ENCODE measurements at places on chromosomes 2 and 18.

- no peak for DNase-seq
These were observed 27.3 kb upstream of the NTSR2 start for GRCh38 chr2:11697103-11697871.

- no peak for DNase-seq
These were observed 78.2 kb downstream of the C1D start for GRCh38 chr2:67984600-67984999.

DNA sequence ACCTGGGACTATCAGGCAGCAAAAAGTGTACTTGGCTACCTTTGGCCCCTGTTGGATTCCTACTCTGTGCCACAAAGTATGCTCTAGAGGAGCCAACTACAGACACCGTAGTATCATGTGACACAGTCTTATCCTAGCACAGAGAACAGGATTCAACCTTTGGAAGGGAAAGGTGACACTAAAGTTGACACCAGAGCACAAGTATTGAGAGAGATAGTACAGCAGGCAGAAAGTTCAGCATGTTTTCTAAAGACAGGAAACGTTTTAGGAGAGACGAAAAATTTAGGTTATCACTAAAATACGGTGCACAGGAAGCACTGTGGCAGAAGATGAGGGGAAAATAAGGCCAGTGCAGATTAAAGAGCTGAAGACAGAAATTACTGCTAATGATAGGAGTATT lies 18.6 kb downstream of the SMAD2 start:
- no peak for DNase-seq

GRCh38 chr2:170420961-170421687 lies 243.2 kb downstream of the MYO3B start:
- DNase-seq = no peak

- no peak for DNase-seq
These were observed 19.6 kb upstream of the NDUFV2 start for GRCh38 chr18:9082711-9083510.

GRCh38 chr2:33264766-33265165 lies 211.7 kb upstream of the RASGRP3 start:
- no peak for DNase-seq

- DNase-seq = no peak
These were observed 50.4 kb downstream of the PLEKHA3 start for GRCh38 chr2:178530625-178531142.

GRCh38 chr2:130892793-130893785 lies 56.4 kb downstream of the ARHGEF4 start:
- DNase-seq = no peak

GRCh38 chr18:58590839-58591238 lies 38.1 kb downstream of the ALPK2 start:
- DNase-seq = no peak

DNA sequence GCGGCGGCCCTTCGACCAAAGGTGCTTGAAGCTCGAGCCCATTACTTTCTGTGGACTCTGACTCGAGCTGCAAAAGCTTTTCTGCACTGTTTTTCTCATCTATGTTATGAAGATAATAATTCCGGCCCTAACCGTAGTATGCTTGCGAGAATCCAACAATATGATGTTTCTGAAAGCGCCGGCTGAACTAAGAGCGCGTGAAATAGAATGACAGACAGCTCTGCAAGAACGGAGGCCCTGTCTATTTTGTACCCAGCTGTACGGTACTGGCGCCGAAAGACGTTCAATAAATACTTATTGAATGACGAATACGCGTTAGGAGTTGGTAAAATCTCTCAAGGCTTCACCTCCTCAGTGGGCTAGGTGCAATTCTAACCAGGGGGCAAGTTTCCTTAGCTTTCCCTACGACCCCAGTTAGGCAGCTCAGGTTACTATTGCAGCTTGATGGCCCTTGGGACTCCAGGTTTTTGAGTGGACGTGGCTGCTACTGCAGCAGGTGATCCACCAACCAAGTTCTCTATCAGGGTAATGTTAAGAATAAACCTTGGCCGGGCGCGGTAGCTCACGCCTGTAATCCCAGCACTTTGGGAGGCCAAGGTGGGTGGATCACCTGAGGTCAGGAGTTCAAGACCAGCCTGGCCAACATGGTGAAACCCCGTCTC lies 570 bp downstream of the SCRN3 start:
- peak; percentile 8 for DNase-seq

DNA sequence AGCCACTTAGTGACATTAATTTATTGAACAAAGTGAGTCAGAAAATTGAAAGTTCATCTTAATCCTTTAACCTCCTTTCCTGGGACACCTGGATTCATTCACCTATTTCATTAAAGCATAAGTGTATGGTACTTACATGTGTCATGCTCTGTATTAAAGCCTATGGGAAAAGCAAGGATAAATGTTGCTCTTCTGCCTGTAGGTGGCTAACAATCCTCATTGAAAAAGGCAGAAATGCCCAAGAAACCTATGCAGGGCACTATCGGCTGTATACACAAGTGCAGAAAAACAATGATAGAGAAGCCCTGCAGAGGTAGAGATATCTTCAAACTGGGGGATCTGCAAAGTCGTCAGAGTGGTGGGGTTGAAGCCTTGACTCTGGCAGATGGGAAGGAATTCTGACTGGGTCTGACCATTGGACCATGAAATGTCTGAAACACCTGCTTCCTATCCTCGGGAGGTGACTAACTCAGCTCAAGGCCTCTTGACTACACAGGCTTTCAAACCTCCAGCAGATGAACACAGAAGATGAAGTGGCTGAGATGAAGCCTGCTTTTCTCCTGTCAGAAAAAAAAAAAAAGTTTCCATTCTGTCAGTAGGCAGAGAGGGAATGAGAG lies 83.1 kb downstream of the DCC start:
- DNase-seq = no peak

- DNase-seq = no peak
These were observed 5.6 kb downstream of the PAX8 start for GRCh38 chr2:113273027-113273551.

DNA sequence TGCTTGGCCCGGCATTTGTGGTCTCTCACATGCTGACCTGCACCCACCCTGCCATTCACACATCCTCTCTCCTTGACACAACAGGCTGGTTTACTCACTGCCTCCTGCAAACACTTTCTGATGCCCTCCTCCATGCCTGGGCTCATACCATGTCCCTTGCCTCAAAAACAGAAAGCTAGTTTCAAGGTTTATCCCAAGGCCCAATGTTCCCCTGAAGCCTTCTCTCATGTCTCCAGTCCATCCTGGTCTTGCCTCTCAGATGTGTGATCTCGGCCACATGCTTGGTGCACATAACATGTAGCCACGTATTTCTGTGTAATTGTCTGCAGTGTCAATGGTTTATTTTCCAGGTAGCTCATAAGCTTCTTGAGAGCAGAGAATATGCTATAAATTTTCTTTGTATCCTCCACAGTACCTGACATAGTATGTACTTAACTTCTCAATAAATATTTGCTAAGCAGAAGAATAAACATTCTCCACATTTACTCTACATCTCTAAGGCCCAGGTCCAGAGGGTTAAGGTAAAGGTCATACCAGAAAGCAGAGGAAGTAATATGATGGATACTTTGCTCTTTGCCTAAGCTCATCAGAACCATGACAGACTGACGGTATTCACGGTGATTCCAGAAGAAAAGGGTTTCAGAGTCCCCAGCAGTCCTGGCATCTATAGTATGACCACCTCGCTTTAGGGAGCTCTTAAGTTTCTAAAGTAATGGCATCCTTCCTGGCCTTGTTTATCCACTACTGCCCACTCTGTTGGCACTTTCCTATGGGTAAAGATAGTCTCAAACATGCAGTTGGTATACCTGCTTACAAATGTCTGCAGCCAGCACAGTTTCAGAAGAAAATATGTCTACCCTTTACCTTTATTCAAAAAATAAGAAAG lies 163.4 kb upstream of the ZFP36L2 start:
- DNase-seq = no peak

- DNase-seq = peak; percentile 55
These were observed 2.1 kb upstream of the CHCHD5 start for GRCh38 chr2:112582314-112582746.

- DNase-seq = no peak
These were observed 75.5 kb downstream of the NPAS2 start for GRCh38 chr2:100895402-100895801.

- no peak for DNase-seq
These were observed 942.9 kb upstream of the KLHL29 start for GRCh38 chr2:22442051-22442450.

GRCh38 chr2:53859206-53860181 lies at the start of gene GPR75:
TSS of gene GPR75 (minus strand) at chr2:53859967. CDS start at chr2:53854756, 5,211 bp downstream.
- DNase-seq = no peak

DNA sequence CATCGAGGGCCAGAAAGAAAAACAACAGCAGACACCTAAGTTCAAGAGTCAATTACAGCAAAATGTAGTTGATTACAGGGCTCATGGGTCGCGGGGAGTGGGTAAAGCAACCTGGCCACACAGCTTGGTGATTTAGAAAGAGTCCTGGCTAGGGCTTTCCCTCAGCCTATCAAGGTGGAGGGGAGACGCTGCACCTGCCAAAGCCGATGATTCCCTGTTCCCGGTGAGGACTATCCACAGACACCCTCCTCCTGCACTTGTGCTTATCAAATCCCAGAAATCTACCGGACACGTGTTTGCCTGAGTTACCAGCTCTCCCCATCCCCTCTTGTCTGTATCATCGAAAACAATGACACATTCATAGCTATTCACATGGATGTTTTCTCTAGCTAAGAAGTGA lies 7.0 kb upstream of the SOX11 start:
- no peak for DNase-seq

GRCh38 chr2:46179037-46179621 lies 118.1 kb upstream of the EPAS1 start:
- no peak for DNase-seq

GRCh38 chr18:55003695-55004094 lies 44.4 kb upstream of the CCDC68 start:
- DNase-seq = no peak

- DNase-seq = no peak
These were observed 426.0 kb downstream of the TGIF1 start for GRCh38 chr18:3875961-3876360.

- peak; percentile 4 for DNase-seq
These were observed 9.3 kb upstream of the LRRC30 start for GRCh38 chr18:7221424-7222155.

GRCh38 chr2:105748566-105748965 lies 3.9 kb downstream of the NCK2 start:
- DNase-seq = no peak

- no peak for DNase-seq
These were observed 145.6 kb downstream of the TGIF1 start for GRCh38 chr18:3595369-3596273.

GRCh38 chr2:70201831-70202230 lies 11.0 kb upstream of the C2orf42 start:
- no peak for DNase-seq

DNA sequence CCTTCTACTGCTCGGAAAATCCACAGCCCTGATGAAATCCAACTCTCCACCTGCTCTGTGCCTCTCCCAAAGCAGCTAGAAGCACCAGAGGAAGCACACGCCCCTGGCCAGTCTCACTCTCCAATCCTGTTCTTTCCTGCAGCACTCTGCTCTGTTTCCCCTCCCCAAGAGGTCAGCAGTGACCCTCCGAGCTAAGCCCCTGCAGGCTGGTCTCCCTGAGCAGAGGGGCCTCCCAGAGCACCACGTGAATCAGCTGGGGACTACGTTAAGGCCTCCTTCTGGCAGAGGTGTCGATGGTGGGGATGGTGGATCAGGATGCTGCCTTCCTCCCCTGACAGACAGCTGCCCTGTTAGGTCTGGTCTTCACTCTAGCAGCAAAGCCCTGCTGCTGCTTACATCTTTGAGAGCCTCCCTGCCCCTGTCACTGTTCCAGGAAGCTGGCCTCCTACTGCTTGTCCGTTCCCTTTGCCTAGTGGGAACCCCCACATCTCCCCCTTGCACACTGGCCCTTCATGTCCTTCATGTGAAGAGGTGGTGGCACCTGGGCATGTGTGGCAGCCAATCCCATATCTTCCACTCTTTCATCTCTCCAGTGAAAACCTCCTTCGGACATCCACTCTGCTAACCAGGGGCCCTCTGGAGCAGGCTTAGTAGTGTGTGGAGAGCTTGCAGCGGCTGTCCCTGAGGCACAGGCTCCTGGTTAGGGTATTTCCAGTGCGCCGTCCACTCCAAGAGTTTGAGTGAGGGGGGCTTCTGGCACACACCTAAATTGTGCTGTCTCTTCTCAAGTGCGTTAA lies 307.5 kb upstream of the HS6ST1 start:
- no peak for DNase-seq

GRCh38 chr2:172084645-172085459 lies 455 bp upstream of the DLX1 start:
- peak; percentile 94 for DNase-seq

- DNase-seq = no peak
These were observed 111.2 kb upstream of the ST6GAL2 start for GRCh38 chr2:106997204-106997603.

DNA sequence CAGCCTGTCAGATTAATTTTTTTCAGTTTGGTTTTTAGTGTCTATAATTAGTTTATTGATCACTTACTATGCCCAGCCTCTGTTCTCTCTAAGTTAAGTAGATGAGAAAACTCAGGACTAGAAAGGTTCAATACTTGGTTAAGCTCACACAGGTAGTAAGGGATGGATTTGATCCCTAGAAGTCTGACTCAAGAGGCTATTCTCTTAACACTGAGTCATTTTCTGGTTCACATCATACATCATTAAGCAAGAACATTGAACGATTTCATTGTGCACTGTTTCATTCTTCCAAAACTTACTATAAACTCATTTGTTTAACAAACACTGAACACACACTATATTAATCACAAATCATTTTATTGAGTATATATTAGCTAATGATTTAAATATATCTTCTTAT lies 54.1 kb upstream of the SLC38A11 start:
- DNase-seq = no peak

DNA sequence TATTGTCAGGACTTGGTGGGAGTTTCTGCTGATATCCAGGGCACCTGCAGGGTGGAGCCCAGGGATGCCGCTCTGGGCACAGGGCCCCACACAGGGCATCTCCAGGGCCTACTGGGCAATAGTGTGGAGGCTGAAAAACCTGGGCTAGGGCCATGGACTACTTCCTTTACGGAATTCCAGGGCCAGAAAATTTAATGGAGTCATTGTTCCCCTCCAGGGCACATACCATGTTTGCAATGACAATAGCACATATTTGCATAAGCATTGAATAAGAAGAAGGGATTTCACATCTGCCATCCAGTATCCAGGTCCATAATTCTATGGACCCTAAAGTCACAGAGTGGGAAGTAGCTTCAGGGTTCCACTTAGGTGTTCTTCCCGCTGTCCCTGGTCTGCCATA lies 103.8 kb upstream of the TPO start:
- DNase-seq = no peak

- DNase-seq = no peak
These were observed 286.8 kb upstream of the TRIB2 start for GRCh38 chr2:12429779-12430406.

Data from NCI-H774 (cell line).